ENCODE measurements at places on chromosomes 1 and 21.

- DNase-seq: no peak
Observed at GRCh38 chr21:45009616-45010015, 64.8 kb upstream of the ADARB1 start.

DNA sequence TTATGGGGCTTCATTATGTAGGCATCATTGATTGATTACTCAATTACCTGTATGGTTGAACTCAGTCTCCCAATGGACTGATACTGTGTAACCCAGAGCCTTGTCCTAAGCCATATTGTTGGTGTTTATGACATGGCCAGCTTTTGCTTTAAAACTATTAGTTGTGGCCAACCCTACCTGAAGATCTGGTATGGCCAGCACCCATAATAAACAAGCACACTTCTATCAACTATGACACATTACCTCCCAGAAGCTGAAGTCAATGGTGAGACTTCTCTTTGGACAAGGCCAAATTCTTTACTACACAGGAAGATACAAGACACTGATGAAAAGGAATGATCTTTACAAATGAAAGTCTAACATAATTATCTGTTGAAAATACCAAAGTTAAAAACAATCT is 28.8 kb downstream of the MAN1A2 start:
- DNase-seq: no peak

DNA sequence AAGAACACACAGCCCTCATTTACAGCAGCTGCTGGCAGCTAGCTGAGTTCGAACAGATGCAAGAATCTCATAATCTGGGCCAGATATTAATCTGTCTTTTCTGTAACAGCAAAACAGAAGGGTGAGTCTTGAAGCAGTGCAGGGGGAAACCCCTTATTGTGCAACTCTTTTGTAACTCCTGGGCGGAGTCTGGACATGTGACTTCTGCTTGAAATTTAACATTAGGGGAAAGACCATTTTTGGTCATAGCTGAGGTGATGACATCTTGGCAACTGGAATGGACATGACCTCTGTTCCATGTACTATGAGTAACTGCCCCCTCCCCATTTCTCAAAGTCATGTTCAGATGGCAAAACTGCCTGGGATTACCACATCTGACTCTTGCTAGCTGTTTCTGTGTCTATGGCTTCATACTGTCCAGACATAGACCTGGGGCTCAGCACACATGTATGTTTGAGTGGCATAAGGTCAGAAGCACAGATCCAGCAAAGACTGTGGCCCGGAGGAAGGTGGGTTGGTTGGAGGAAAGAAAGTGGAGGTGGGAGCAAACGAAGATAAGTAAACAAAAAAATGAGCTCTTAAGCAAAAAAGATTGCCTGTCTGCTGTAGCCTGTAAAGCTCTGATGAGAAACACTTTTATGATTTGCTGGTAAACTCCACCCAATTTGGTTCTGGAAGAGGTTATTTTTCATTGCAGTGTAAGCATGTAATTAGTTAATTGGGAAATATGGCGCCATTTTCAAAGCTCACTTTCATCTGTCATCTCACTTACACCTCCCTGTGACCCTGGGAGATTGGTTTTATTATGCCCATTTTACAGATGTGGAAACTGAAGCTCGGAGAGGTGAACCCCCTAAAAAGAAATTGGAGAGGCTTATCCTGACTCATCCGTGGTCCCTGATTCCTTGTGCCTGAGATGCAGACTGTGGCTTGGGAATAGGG is 26.1 kb downstream of the ETS2 start:
- DNase-seq: no peak

- peak; percentile 47 for DNase-seq
Observed at GRCh38 chr1:213244664-213245091, 193.6 kb downstream of the RPS6KC1 start.

GRCh38 chr1:231663211-231663792 is 36.7 kb downstream of the DISC1 start:
- DNase-seq: no peak

DNA sequence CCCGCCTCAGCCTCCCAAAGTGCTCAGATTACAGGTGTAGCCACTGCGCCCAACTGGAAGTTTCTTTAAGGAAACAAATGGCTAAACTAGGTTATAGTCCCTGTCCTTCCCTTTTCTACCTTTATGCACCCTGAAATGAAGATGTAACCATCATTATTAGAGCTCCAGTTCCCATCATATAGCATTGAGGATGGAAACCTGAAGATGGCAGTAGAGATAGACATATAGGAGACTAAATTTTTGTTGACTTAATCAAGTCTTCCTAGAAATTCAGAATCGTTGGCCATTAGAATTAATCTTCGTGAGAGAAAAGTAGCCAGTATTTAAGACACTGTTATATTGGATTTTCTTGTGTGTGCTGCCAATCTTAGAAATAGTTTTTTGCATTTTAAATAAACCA is 1016.3 kb upstream of the NCAM2 start:
- no peak for DNase-seq

GRCh38 chr1:94603663-94604062 is 62.1 kb upstream of the F3 start:
- no peak for DNase-seq

GRCh38 chr1:23384312-23385058 is 14.8 kb upstream of the ZNF436 start:
- no peak for DNase-seq

DNA sequence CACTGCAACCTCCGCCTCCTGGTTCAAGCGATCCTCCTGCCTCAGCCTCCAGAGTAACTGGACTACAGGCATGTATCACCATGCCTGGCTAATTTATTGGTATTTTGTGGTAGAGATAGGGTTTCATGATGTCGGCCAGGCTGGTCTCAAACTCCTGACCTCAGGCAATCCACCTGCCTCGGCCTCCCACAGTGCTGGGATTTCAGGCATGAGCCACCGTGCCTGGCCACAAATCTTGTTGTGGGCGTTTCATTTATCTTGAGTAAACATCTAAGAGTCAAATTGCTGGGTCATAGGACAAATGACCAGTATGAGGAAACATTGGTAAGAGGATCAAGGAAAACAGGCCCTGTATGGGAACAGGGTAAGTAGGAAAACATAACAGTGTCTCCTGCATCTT is 17.9 kb downstream of the TMEM200B start:
- DNase-seq: no peak

GRCh38 chr1:156642265-156643048 is 540 bp downstream of the BCAN start:
- peak; percentile 65 for DNase-seq

GRCh38 chr1:216910081-216910840 is 187.0 kb upstream of the ESRRG start:
- no peak for DNase-seq

DNA sequence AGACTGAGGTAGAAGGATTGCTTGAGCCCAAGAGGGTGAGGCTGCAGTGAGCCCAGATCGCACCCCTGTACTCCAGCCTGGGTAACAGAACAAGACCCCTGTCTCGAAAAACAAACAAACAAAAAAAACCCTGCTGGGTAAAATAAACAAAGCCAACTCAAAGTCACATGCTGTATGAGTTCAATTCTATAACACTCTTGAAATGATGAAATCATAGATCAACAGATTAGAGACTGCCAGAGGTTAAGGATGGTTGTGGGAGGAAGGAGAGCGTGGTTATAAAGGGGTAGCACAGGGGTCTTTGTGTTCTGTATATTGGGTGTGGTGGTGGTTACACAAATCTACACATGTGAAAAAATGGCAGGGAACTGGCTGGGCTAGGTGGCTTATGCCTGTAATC is 62.5 kb downstream of the TAS1R2 start:
- DNase-seq: no peak
